DMS53 (cell line): ENCODE measurements at places on chromosomes 3 and 15.

GRCh38 chr15:58726867-58727266 lies 22.6 kb downstream of the ADAM10 start:
- DNase-seq: no peak

- DNase-seq: peak; percentile 51
Observed at GRCh38 chr3:190696777-190697501, 165.6 kb downstream of the GMNC start.

GRCh38 chr3:102443021-102443420 lies 8.2 kb downstream of the ZPLD1 start:
- no peak for DNase-seq

DNA sequence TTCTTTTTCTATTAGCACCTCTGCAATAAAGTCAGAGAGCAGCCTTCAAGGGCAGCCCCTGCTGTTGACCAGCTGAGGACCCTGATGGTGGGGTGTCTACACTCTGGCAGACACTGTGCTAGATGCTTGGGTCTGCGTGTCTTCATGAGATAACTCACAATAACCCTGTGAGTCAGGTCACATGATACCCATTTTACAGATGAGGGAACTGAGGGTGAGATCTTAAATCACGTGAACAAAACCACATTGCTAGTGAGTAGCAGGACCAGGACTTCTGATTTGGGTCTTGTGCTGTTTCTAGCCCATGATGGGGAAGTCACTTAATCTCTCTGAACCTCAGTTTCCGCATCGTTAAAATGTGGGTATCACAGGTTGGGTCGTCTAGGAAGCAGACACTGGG lies 118.5 kb upstream of the LIPC start:
- DNase-seq: no peak

- no peak for DNase-seq
Observed at GRCh38 chr3:167694121-167694520, 40.4 kb upstream of the WDR49 start.

- DNase-seq: no peak
Observed at GRCh38 chr3:17579289-17580031, 163.0 kb downstream of the TBC1D5 start.

GRCh38 chr15:57190208-57190607 lies 186.1 kb upstream of the CGNL1 start:
- no peak for DNase-seq

GRCh38 chr3:140022066-140022770 lies 87.2 kb downstream of the CLSTN2 start:
- DNase-seq: no peak

- DNase-seq: no peak
Observed at GRCh38 chr3:196138482-196139254, 56.8 kb upstream of the TFRC start.

- no peak for DNase-seq
Observed at GRCh38 chr3:24457719-24458118, 36.9 kb downstream of the THRB start.

- no peak for DNase-seq
Observed at GRCh38 chr3:25289663-25290062, 138.4 kb upstream of the RARB start.

- no peak for DNase-seq
Observed at GRCh38 chr3:72295276-72295961, 510.5 kb upstream of the PROK2 start.

DNA sequence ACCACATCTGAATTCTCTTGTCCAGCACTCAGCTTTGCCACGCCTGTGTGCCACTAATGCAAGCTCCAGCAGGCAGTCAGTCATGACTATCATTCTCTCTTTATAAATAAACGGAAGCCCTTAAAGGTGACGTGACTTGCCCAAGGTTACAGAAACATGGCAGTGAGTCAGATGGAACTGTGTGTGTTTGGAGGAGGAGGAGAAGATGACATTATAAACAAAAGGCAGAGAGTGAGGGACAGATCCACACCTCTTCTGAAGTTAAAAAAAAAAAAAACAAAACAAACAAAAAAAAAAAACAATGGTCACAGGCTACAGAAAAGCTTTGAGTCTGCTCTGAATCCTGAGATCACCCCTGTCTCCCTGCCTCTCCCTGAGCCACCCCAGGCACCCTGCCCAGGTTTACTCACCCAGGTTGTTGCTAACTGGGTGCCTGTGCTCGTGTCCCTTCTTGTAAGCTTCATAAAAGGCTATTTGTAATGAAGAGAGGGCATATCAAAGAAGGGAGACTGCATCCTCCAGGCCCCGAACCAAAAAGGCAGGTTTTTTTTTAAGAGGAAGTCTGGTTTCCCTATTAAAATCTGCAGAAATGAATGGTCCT lies 119.7 kb upstream of the PHLDB2 start:
- peak; percentile 92 for DNase-seq

GRCh38 chr15:70704166-70704565 lies 59.2 kb downstream of the UACA start:
- DNase-seq: peak; percentile 63

DNA sequence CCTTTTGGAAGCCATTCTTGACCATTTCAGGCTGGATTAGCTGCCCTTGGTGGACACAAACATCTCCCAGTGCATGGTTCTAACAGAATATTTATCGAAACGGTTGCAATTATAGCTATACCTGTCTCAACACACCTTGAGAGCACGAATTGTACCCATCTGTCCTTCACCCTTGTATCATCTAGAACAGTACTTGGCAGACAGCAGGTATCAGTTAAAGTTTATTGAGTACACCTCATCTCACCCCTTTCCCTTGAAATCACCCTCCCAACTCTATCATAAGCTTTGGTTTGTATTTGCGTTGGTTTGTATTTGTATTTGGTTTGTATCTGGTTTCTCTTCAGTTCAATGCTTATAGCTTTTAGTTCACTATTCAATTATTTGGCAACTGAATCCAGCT lies 12.4 kb downstream of the TSPAN3 start:
- DNase-seq: no peak

DNA sequence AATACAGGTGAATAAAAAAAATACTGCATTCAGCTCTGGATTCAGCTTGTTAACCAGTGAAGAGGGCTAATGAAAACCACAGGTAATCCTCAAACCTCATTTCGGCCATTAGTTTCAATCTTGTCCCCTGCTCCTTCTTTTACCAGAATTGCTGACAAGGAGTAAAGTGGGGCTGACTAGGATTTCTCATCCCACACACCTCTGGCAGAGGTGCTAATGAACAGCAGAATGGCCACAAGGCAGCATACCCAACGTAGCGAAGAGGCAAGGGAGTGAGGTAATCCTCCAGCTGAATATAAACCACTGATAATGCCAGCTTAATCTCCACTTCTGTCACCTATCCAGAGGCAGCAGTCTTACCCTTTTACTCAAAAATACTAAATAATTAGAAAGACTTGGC lies 248.8 kb upstream of the CDIN1 start:
- no peak for DNase-seq

DNA sequence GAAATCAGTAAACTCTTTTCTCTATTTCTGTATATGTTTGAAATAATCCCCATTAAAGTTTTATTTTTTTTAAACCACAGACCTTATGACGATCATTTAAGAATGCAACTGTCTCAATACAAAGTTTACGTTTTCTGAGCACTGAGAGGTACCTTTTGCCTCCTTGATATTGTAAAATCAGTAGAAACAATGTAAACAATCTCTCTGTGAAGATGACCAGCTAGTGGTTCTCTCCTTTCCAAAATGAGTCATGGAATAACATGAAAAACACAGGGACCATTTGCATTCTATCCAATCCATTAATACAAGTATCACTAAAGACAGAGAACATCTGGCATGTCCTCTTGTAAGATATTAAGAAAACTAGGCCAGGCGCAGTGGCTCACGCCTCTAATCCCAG lies 48.8 kb downstream of the RAD18 start:
- DNase-seq: no peak

GRCh38 chr3:191269289-191270085 lies 59.7 kb upstream of the CCDC50 start:
- DNase-seq: no peak

GRCh38 chr3:40021338-40021737 lies 211.9 kb downstream of the MYRIP start:
- no peak for DNase-seq

- no peak for DNase-seq
Observed at GRCh38 chr3:106059953-106060517, 191.2 kb upstream of the CBLB start.

- no peak for DNase-seq
Observed at GRCh38 chr3:8359133-8359532, 142.5 kb upstream of the LMCD1 start.

DNA sequence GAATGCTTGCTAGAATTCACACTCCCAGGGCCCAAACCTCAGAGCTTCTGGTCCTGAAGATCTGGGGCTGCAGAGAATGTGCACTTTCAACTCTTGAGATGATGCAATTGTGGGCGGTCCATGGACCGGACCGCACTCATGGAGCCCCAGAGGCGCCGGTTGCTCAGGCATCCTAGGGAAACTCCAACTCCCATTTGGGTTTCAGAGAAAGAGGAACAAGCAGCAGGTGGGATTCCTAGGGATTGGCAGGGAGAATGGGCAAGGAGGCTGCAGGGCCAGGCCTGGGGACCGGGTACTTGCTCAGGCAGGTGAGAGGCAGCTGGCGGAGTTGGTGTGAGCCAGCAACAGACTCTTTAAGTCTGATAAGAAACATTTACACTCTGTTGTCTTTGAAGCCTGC lies 3.5 kb downstream of the NOX5 start:
- no peak for DNase-seq

GRCh38 chr3:42290966-42291714 lies 25.2 kb upstream of the CCK start:
- no peak for DNase-seq

DNA sequence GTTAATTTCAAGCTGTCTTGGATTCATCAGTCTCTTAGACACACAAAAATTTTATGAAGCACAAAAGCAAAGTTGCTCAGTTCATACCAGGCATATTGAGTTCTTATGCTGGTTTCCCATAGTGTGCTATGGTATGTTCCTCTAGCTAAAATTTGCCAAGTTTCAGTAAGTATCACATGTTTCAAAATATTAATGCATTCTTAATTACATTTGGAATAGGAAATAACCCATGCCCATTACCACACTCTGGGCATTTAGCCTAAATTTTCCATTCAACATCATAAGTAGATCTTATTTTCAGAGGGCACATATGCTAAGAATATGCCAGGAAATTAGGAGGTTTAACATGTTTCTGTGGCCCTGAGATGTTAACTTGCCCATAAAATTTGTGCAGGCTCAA lies 289.9 kb downstream of the SHOX2 start:
- no peak for DNase-seq

DNA sequence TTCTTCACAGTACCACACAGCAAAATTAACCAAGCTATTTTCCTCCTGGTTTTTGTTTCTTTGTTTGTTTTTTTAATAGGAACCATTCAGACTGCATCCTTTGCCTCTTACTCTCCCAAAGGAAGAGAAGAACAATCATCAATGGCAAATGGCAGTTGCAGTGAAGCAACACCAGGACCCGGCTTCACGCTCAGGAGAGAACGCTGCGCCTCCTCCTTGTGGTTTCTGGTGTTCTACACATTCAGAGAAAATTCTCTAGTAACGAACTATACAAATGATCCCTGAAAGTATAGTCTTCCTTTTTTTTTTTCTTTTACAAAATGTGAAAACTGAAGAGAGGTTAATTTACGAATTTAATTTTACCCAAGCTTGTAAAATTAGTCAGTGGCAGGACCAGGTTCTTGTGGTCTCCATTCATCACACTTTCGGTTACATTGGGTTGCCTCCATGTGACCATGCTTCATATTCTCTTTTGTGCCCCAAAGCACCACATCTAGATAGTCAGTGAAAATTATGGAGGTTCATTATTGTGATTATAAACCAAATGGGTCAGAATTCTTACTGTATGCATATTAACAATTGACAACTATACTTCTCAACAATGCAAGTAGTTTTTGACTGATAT lies 10.6 kb upstream of the MINDY2 start:
- no peak for DNase-seq

DNA sequence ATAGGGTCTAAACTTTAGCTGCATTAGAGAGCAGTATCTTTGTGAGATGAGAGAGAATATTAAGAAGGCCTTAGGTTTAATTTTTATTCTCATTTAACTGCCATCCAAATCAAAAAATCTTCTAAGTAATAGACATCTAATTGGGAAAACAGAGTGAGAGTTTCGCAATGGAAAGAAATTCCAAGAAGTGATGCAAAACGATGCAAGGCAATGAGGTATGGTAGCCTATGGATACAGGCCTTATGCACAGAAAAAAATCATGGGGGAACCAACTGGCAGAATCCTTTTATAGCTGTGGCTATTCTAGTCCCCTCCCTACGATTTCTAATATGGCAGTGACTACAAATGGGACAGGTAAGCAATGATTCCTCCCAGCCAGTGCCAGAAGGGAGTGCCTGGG lies 225.9 kb downstream of the GREM1 start:
- no peak for DNase-seq

GRCh38 chr3:179292450-179292849 lies 30.4 kb upstream of the ZNF639 start:
- no peak for DNase-seq

GRCh38 chr3:120673116-120673515 lies 8.9 kb downstream of the HGD start:
- no peak for DNase-seq

- DNase-seq: no peak
Observed at GRCh38 chr3:135576751-135577150, 388.8 kb upstream of the PPP2R3A start.

DNA sequence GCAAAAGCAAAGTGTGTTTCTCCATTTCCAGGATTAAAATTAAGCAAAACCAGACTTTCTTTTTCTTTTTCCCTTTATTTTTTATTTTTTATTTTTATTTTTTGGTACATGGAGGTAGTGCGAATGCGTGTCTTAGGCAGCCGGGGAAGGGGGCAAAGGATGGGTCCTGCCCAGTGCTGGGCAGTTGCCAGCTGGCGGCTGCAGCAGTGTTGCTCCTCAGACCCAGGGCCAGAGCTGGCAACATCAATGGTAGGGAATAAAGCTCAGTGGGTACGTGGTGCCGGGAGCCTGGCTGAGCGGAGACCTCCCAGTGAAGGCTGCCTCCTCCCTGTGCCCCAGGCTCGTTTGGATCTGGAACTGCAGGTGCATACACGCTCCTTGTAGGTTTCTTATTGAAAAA lies 46.3 kb downstream of the POLR2M start:
- no peak for DNase-seq

DNA sequence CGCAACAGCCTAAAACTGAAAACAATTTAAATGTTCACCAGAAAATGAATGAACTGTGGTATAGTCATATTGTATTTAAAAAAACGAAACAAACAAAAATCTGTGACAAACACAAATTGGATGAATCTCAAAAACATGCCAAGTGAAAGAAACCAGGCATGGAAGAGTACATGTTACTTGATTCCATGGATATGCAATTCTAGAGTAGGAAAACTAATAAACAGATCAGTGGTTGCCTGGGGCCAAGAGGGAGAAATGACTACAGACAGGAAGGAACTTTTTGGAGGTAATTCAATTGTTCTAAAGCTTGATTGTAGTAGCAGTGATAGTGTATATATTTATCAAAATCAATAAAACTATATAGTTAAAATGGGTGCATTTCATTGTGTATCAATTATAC lies 16.8 kb downstream of the UBE3A start:
- DNase-seq: no peak

GRCh38 chr3:118077332-118077731 lies 957.3 kb downstream of the IGSF11 start:
- no peak for DNase-seq
